G401 (cell line): ENCODE measurements at places on chromosomes 16 and 17. TPM values are rescaled to one million over a fixed set of nuclear protein-coding genes. Genes with fewer than 3 reads are reported as not detected.

Gene CDRT15
- total RNA-seq = not detected in 2 replicates

Gene BICDL2
- total RNA-seq = 1.1 and 1.2 TPM in 2 replicates

DNA sequence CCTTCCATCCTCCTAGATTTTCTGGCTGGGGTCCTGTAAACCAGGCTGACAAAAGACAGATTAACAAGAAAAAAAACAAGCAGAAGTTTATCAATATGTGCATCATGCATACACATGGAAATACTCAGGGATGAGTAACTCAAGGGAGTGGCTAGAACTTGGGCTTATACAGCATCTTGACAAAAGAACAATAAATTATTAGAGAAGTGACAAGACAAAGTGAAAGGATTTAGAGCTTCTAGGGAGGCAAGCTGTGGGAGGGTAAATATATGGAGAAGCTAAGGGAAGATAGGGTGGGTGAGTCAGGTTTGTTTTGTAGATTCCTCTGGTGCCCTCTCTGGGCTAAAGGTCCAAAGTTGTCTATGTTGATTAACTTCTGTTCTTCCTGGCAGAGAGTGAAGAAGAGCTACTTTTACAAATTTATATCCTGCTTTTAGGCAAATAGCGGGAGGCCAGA, 48.0 kb upstream of the NDRG4 start:
- DNase-seq = no peak

DNA sequence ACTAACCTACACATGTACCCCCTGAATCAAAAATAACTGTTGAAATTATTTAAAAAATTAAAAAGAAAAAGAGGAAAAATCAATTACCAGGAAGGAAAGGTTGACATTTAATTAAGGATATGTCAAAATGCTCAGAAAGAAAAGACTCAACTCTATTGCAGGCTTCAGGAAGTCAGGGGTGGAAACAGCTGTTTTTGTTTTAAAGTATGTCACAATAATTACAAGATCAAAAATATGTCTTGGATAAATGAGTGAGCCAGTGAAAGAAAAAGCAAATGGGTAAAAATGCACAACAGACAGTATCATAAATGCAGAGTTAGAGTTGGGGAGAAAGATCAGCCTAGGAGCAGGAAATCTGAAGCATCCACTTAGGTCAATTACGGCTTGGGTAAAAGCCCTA, 146.0 kb downstream of the CDH11 start:
- no peak for DNase-seq

DNA sequence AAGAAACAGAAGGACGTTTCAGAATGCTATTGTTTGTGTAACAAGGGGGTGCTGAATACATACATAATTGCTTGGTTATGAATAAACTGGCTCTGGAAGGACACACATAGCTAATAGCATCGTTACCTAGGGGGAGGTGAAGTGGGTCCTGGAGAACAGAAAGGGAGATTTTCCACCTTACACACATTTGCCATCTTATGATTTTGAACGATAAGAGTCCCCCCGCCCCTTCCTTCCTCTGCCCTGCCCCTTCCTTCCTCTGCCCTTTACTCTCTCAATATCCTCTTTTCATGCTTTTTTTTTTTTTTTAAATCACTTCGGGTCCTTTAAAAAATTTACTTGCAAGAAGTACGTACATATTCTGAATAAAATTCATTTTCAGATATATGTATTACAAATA, 902 bp upstream of the DHRS7B start:
- DNase-seq = no peak

GRCh38 chr17:59734226-59734625, 26.8 kb downstream of the VMP1 start:
- DNase-seq = no peak

GRCh38 chr16:84661418-84662060, 13.2 kb downstream of the KLHL36 start:
- DNase-seq = no peak

GRCh38 chr17:55708175-55708974, 14.3 kb downstream of the TMEM100 start:
- DNase-seq = no peak

Gene TP53TG3C
- not detected in 2 replicates for total RNA-seq
